Common myeloid progenitor, CD34-positive (primary cell): ENCODE measurements at places on chromosomes 6 and 20.

- DNase-seq: no peak
These were observed 22.2 kb downstream of the EPB41L2 start for GRCh38 chr6:131040866-131041265.

- peak; percentile 75 for DNase-seq
These were observed 15.8 kb downstream of the CGA start for GRCh38 chr6:87078983-87079616.

GRCh38 chr20:49287555-49288249 is 9.8 kb upstream of the ZNFX1 start:
- no peak for DNase-seq

- peak; percentile 85 for DNase-seq
These were observed 13.3 kb downstream of the ELOVL5 start for GRCh38 chr6:53335224-53335994.

GRCh38 chr20:63123331-63123741 is 92.6 kb downstream of the YTHDF1 start:
- DNase-seq: no peak

- peak; percentile 68 for DNase-seq
These were observed 447.9 kb downstream of the TFAP2B start for GRCh38 chr6:51266604-51267003.

GRCh38 chr6:128731249-128732165 is 151.4 kb upstream of the LAMA2 start:
- peak; percentile 14 for DNase-seq

DNA sequence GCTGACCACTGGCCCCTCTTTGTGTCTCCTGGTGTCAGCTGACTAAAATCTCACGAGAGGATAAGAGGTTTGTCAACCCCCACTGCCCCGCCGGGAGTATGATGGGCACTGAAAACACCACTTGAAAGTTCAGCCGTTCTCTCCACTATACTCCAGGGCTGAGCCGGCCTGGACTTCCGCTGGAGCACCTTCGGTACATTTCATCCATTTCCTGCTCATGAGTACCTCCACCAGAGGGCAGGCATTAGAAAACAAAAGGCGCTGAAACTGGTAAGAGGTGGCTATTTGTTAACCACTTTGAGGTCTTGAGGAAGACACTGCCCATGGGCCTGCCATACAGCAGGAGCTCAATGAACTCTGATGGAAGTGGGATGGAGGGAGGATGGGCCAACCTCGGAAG is 17.9 kb upstream of the ANKRD60 start:
- no peak for DNase-seq

- DNase-seq: no peak
These were observed 45.4 kb downstream of the SSR1 start for GRCh38 chr6:7267466-7268091.

GRCh38 chr6:167108278-167108677 is 14.6 kb upstream of the CCR6 start:
- no peak for DNase-seq

GRCh38 chr6:161091972-161092701 is 100.6 kb downstream of the MAP3K4 start:
- DNase-seq: no peak

DNA sequence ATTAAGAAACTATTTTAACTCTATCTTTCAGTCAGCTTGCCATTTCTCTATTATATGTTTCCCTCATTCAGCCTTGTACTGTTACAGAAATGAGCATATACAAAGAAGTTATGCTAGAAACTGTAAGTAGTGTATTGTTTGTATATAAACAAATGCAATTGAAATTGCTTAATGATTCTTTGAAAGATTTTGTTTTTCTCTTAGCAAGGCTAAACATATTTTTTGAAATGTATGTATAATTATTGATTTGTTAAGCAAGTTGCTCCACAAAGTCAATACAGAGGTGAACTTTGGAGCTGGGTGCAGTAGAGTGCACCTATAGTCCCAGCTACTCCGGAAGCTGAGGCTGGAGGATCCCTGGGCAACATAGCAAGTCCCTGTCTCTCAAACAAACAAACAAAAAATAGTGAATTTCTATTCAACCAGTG is 253.6 kb downstream of the RNGTT start:
- DNase-seq: no peak

GRCh38 chr20:10671221-10671918 is 2.4 kb downstream of the JAG1 start:
- DNase-seq: peak; percentile 94

- DNase-seq: no peak
These were observed 45.9 kb downstream of the KCNS1 start for GRCh38 chr20:45055056-45055455.

DNA sequence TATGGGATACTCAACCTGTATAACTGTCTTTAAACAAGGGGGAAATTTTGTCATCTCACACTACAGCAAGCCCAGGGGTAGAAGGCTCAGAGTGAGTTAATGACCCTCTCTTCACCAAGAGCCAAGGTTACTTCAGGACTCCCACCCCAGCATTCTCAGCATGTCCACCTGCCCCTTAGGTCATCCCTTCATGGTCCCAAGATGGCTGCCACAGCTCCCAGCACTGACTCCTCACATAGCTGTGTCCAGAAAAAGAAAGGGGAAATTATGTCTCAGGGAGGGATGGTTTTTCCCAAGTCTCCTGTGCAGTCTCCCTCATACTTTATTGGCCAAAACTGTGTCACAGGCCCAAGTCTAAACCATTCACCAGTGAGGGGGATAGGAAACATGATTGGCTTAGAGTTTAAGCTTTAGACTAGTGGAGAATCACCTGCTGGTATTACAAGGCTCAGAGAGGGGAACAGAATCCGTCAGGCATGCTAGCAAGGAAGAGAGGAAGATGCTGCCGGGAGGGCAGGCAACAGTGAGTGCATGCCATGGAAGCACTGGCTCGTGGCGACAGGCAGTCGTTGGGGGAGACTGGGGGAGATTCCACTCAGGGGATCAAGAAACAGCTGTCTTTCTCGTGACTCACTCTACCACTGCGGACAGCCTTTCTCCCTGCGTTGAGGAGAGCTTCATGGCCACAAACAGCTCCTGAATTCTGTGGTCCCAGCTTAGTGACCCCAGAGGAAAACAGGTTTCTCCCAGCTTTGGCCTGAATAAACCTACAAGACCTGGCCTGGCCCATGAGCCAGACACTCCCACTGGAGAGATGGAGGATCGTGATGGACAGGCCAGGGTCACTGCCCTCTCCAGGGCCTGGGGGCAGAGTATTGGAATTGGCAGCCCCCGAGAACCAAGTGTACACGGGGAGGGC is 37.2 kb downstream of the HM13 start:
- DNase-seq: no peak

DNA sequence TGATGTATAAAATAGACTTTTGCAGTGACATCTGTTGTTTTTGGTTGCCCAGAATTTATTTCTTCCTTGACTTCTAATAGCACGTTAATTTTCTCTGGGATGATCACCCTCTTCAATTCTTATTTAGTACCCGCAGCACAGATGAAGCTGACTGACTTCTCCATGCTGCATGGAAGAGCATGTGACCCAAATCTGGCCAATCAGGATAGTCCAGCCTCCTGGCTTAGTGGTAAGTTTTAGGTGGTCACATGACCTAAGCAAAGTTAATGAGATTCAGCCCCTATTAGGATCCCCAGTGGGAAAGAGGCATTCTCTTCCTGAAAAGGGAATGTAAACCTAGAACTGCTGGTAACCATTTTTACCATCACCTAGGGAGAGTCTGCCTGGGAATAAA is 13.8 kb upstream of the SIRT5 start:
- no peak for DNase-seq

GRCh38 chr6:112332274-112332673 is 14.9 kb upstream of the RFPL4B start:
- DNase-seq: no peak

DNA sequence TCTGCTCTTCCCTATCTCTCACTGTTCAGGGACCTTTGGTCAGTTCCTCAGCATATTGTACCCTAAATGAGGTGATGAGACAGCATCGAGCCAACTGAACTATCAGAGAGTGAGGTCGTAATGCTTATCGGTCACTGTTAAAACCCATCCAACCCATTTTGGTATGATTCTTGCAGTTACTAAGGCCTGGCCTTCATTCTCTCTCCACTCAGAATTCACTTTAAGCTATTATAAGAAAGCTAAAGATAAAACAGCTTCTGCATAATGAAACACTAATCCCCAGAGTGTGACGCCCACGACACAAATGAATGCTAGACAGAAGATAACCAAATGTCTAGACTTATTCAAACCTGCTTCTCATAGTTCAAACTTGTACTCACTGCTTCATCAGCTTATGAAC is 175.8 kb downstream of the GMPR start:
- DNase-seq: no peak

- DNase-seq: no peak
These were observed 17.6 kb downstream of the GHRH start for GRCh38 chr20:37243937-37244571.

DNA sequence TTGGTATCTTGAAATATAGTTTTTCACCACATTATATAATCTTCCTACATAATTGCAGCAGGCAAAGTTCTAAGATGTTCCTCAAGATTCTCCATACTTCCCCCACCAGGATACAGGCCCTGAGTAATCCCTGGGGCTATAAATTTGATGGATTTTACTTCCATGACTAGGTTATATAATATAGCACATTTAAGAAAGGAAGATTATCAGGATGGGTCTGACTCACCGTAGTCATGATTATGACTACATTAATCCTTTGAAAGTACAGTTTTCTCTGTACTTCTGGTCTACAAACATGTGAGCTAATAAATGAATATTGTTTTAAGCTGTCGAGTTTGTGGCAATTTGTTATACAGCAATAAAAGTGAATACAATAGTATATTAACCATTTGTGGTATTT is 122.5 kb downstream of the MACROD2 start:
- no peak for DNase-seq

DNA sequence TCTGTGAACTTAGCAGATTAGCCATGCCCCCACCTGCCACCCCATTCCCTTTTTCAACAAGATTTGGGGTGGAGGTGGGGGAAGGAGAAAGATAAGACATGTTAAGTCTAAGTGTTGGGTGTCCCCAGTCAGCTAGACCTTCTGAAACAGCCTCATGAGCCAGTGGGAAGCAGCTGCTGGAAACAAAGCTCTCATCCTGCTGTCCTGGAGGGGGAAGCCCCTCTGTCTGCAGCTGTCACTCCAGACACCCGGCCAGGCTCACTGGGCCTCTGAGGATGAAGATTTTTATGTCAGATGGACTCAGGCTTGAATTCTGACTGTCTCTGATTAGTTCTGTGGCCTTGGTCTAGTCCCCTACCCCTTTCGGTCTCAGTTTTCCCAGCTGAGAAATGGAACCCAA is 1.1 kb downstream of the BPIFB3 start:
- DNase-seq: no peak
